Effector CD4-positive, alpha-beta T cell (primary cell): ENCODE measurements at places on chromosomes 2 and 18.

DNA sequence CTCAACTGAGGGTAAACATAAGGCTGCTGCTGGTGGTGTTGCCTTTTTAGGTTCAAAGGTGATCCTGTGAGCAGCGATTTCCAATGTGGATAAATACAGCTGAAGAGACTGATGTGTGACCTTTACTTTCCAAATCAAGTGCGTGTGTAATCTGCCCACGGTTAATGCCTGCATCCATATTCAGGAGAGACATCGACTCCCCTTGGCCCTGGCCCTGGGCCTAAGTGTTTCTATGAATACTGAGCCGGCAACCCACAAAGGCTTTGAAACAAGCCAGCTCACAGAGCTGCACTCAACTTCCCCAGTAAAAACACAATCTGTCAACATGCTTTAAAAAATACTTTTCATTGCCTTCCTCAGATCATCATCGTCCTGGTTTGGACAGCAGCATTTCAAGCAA, 1026.6 kb downstream of the TMEM182 start:
- DNase-seq = no peak

DNA sequence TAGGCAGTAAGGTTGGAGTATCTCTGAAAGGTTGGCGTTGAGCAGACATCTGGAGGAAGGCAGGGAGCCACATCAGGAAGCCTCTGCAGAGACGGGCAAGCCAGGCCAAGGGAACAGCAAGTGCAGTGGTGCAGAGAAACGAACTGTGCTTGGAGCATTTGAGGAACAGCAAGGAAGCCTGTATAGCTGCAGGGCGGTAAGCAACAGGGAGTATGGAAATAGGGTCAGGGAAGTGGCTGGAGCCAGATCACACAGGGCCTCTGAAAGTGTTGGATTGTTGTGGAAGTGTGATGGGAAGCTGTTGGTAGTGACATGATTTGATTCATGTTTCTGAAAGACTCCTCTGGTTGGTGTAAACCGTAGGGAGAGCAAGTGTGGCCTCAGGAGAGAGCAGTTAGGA, 13.4 kb upstream of the TMEM237 start:
- no peak for DNase-seq

- DNase-seq = no peak
Observed at GRCh38 chr18:31760695-31761094, at the start of gene SLC25A52. Gene SLC25A52 (minus strand): TSS chr18:31760880. CDS start chr18:31760661, 219 bp downstream.

DNA sequence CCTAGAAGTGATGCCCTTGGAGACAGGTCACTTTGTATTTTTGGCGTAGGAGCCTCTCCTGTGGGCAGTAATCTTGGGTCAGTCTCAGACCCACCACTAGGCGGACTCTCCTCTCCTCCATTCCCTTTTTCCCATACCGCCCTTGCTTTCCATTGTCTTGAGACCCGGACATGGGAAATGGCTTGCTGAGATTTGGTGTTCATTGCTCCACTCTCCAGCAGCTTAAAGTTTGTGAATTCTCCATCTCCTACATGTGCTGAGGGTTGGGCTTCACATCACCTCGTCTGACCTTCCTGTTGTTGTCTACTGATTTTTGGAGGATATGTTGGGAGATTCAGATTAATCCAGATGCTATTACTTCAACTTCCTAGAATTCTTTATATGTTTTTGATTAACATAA, 159.2 kb upstream of the RAB12 start:
- DNase-seq = no peak

GRCh38 chr2:167964650-167965413, 282.6 kb downstream of the STK39 start:
- no peak for DNase-seq

DNA sequence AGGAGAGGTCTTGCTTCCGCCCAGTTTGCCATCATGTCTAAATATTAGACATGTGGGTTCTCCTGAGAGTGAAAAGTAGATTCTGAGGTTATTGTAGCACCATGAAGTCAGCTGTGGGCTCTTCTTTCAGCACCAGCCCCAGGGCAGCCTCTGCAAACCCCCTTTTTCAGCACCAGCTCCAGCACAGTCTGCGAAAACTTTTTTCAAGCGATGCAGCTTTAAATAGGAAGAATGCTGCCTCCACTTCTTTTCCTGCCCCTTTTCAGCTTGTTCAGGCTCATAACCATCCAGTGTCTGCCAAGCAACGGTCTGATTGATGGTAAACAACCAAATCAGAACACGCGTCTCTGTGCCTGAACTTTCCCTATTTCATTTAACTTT, at the start of gene COL5A2:
COL5A2 (minus strand) TSS at position 192 of the 381 bp plus-strand sequence; CDS start at position 35, 157 bp downstream.
- DNase-seq = no peak

DNA sequence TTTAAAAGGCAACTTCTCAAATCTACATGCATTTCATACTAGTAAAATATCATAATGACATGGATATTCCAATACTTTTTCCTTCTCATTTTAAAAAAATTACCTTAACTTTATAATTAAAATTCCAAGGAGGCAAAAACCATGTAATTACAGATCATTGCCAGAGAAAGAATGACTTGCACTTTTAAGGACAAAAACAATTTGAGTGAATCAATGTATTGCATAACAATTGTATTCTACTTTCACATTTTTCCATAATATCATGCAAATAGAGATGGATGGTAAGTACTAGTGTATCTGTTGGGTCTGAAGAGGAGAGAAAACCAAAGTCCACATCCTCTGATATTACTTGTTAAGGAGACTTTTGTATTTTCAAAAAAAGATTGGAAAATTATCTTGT, 89.5 kb upstream of the NCK2 start:
- no peak for DNase-seq

- no peak for DNase-seq
Observed at GRCh38 chr18:2909431-2910140, 62.8 kb downstream of the EMILIN2 start.

DNA sequence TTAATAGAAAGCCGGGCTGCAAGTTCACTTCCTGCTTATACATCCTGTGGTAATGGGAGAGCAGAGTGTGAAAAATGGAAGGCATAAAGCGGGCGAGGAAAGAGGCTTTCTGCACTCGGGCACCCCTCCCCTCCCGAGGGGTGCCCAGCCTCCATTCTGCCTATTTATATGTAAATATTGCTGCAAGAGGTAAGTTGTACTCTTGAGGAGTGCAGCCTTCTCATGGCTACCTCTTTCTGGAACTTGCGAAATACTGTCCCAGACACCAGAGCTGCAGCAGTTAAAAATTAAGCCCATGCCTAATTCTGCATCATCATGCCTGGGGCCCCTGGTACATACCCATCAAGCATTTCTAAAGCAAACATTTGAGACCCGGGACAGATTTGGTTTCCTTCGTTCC, 156.0 kb downstream of the GBX2 start:
- DNase-seq = no peak

GRCh38 chr2:65279756-65280155, 52.1 kb downstream of the ACTR2 start:
- DNase-seq = no peak

DNA sequence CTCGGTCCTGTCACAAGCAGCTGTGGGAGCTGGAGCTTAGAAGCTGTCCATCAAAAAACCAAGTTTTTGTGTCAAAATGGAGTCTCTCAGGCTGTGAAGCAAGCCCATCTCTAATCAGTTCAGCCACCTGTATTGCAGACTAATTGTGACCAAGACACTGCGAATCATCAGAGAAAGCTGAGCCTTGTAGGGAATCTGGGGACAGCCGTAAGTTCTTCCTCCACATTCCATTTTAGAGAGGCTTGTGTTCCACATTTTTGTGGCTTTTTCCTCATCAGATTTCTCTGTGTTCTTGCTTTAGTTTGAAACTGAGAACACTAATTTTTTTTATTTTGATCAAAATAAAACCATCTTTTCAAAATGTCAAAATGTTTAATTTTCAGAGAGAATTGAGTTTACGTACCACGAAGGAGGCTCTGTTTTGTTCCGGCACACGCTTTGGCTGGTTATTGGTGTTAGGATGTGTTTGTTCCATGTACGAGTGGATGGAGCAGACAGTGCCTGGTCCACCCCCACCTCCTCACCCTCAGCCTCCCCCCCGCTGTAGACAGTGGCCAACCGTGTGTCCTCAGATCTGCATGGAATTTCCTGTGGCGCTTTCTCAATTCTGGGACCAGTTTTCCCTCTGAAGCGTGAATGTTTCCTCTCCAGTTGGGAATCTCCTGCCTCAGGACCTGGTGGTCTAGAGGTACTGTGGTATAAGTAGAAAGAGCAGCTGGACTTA, 140.8 kb downstream of the AGAP1 start:
- DNase-seq = no peak

GRCh38 chr2:137220438-137220993, 455.2 kb downstream of the THSD7B start:
- DNase-seq = no peak

GRCh38 chr2:96783388-96783787, 22.7 kb downstream of the CNNM4 start:
- DNase-seq = no peak

DNA sequence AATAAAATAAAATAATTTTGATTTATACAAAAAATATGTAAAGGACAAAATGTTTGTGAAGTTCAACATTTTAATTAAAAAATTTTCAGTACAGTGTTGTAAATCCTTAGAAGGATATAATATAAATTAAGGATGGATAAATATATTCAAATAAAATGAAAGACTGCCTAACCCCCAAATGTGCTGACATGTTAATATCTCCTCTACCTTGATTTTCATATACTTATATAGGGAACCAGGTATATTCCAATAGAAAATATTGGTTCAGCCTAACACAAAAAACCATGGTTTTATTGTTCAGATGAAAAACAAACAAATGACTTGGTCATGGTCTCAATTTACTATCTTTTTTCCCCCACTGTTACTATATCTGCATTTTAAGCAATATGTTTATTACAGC, 7.3 kb downstream of the TMEM17 start:
- no peak for DNase-seq

DNA sequence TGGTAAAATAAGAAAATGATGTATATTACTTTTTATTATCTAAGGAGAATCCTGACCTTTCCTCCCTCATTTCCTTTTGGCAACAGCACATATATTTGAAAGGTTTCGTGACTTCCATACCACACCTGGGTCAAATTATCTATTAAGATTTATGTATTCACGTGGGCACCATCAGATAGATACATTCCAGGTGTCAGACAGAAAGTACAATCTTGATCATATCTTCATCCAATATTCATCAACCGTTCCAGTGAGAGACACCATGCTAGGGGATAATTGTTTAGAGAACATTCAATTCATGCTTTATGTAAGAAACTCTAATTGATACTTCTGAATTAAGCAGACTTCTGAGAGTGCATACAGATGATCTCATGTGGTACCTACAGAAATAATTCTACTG, 73.7 kb downstream of the SCN9A start:
- DNase-seq = no peak
